ENCODE measurements at places on chromosomes 11 and 22.

- DNase-seq: no peak
These were observed 3.3 kb downstream of the TECTA start for GRCh38 chr11:121104312-121104762.

DNA sequence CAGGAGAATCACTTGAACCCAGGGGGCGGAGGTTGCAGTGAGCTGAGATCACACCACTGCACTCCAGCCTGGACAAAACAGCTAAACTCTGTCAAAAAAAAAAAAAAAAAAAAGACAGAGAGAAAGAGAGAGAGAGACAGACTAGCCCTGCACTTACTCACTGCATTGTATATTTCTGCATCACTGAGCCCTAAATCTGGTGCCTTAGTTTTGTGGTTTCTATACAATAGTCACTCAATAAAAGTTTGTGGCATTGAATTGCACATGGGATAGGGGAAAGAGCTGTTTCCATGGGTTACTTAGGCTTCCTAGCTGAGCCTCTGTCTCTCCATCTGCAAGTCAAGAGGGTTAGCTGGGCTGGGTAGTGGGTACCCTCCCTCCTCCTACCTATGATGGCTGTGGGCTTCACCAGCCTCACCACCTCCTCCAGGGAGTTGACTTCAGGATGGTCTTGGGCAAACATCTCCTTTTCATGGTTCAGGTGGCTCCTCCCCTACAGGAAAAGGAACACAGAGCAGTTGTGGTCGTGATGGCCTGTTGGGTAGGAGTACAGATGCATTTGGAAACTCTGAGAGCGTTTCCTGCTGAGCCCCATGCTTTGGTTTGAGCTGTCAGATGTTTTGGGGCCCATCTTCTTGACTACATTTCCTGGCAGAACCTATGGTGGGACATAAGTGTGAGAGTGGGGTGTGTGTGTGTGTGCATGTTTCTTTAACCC, 73.2 kb downstream of the CCDC81 start:
- DNase-seq: no peak

DNA sequence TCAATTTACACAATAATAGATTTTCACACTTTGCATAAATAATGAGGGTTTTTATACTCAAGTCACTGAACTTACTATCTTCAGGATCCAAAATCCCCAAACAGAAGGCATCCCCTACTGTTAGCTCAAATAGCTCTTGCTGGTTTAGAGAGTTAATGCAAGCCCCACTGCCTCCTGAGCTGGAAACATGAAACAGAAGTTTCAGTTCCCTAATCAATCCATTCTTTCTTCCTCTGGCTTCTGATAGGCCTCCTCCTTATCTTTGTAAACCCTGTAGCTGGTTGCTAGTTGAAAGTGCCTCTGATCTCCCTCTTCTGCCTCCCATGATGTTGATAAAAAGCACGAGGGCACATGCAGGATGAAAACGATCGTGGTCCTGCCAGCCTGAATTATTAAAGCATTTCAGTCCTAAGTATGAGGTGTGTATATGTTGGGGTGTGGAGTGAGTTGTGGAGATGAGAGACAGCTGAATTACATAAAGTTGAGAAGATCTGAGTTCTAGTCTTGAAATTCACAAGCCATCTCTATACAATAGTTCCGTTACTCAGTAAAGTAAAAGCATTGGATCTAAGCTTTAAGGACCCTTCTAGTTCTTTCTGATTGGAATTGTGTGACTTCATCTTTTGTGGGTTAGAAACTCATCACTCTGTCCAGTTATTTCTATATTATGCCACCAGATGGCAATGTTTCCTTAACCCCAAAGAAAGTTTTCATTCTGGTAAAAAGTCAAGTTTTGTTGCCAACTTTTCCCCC, 35.0 kb upstream of the EHF start:
- DNase-seq: no peak

DNA sequence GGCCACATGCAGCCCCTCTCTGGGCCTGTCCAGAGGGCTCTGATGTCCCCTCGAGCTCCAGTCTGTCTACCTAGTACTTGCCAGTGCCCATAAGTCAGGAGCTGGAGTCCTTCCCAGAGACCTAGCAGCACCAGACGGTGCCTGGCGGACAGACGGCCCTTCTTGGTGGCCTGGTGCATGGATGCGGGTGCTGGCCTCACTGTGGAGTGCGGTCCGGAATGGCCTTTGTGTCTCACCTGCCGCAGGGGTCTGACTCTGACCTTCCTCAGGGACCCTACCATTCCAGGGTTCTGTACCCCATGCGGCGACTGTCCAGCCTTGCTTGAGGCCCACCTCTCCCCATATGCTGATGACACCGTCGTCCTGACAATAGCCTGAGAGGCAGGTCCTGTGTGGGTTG, 29.4 kb upstream of the SMIM38 start:
- no peak for DNase-seq

GRCh38 chr11:77457340-77457739, 16.6 kb downstream of the PAK1 start:
- no peak for DNase-seq

DNA sequence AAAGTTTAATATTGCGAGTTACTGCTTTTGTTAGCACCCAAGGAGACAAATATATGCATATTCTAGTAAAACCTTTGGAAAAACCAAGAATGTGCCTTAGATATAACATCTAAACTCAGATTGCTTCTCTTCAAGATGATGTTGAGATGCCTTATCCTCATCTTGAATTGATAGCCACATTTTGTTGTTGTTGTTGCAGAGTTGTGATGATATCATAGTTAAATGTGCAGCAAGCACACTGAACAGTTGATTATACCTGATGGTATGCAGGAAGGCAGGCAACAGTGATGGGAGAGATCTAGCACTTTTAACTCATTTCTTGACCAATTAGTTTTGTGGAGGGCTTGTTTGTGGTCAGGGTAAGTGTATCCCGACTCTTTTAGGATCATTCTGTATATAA, 48.0 kb downstream of the KDM2A start:
- no peak for DNase-seq

DNA sequence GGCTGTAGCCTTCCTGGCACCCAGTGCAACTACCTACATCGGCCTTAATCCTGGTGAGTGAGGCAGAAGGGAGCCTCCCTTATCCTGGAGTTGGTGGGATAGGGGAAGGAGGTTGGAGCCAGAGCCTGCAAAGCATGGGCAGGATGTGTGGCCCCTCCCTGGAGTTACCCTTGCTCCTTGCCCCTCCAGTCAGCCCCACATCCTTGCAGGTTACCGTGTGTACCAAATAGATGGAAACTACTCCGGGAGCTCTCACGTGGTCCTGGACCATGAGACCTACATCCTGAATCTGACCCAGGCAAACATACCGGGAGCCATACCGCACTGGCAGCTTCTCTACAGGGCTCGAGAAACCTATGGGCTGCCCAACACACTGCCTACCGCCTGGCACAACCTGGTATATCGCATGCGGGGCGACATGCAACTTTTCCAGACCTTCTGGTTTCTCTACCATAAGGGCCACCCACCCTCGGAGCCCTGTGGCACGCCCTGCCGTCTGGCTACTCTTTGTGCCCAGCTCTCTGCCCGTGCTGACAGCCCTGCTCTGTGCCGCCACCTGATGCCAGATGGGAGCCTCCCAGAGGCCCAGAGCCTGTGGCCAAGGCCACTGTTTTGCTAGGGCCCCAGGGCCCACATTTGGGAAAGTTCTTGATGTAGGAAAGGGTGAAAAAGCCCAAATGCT, 3.9 kb downstream of the SMPD1 start:
- DNase-seq: no peak

DNA sequence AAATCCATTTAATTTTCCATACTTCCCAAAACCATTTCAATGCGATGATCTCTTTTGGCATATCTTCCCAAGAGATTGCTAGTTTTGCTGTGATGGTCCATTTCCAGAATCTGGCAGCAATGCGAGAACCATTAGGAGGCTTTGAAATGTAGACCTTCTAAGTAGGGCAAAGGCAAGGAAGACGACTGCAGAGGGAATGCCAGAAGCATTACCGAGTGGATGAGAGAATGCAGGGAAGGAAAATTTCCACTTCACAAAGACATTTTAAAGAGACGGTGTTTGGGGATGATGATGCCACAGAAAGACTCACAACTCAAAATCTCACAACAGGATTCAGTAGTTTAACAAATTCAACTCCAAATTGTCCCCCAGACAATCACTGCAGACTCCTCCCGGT, 471 bp upstream of the CEP126 start:
- no peak for DNase-seq

- no peak for DNase-seq
These were observed 131.3 kb downstream of the KCNC1 start for GRCh38 chr11:17865765-17866428.

- DNase-seq: no peak
These were observed 441 bp upstream of the RPS6KA4 start for GRCh38 chr11:64358536-64358906.

- no peak for DNase-seq
These were observed 29.6 kb downstream of the SOX6 start for GRCh38 chr11:16326679-16327297.

DNA sequence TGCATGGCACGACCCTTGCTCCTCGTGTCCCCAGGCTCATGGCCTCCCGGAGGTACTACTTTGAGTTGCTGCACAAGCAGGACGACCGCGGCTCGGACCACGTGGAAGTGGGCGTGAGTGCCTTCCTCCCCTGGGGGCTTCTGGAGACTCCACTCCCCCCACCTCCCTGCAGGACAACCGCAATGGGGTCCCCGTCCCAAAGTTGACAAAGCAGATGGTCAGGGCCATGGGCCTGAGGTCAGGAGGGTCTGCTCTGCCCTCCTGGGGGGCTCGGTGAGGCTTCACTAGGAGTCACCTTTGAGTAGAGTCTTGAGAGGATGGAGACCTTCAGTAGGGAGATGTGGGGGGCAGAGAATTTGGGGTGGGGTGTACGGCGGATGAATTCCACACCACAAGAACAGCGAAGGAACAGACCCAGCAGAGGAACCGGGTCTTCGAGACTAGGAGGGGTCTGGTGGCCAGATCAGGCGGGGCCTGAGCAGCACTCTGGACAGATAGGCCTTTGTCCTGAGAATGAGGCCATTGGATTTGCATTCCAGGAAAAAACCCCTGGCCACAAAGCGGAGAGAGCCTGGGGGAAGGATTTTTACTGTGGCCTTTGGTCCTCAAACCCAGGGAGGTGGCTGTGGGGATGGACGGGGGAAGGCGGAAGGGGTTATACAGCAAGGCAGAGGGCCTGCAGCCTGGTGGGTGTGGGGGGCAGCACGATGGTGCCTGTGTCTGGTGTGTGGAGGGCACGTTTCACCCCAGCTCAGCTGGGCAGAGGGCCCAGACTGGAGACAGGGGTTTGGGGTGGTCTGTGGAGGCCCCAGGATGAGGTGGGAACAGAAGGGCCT, 4.6 kb downstream of the B4GALNT4 start:
- no peak for DNase-seq

GRCh38 chr11:75898871-75899270, 83.9 kb downstream of the UVRAG start:
- no peak for DNase-seq

DNA sequence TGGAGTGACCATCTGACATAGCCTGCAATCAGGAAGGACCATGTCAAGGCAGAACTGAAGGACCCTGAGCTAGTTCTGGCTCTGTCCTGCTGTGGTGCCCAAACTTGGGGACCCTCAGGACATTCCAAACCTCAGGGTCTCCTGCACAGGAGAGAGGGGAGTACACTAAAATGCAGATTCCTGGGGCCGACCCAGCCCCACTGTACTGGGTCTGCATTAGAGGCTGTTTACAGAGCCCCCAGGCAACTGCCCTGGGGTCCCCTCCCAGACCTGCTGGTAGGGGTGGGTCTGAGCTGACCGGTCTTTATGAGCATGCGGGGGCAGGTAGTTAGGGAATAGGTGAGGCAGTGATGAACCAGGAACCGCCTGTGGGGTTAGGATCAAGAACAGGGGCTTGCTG, 6.8 kb downstream of the TRPM5 start:
- no peak for DNase-seq

DNA sequence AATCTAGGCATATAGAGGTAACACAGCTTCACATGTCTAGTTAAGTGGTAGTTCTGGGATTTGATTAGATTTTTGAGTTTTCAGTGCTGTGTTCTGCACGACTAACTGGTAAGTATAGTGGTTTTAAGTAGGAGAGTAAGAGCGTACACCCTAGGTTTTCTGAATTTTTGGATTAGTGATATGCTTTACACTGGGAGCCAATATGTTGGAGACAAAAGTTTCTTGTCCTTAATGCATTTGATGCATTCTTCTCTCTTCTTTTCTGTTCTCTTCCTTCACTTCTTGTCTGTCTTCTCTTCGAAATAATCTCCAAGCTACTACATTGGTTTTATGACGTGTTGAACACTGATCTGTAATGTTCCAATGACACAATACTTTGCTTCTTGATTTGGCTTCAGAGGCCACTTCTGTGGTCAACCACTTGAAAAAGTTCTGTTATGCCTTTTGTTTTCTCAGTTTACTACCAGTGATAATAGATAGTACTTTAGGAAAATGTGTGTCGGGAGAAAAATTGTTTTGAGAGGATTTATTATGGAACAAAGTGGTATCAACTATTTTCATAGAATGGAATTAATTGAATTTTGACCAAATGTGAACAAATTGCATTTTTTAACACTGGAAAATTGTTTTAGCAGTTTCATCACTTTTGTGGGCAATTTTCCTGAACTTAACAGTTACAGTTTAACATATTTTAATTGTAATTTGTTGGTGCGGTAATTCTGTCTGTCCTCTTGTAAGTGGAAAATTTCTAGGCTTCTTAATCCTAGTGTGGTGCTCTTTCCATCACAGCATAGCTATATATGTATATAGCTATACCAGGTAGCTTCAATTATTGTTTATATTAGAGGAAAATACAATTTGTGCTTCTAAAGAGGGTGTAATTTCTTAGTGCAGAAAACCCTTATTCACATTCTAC, 2.6 kb downstream of the PDE3B start:
- DNase-seq: no peak

DNA sequence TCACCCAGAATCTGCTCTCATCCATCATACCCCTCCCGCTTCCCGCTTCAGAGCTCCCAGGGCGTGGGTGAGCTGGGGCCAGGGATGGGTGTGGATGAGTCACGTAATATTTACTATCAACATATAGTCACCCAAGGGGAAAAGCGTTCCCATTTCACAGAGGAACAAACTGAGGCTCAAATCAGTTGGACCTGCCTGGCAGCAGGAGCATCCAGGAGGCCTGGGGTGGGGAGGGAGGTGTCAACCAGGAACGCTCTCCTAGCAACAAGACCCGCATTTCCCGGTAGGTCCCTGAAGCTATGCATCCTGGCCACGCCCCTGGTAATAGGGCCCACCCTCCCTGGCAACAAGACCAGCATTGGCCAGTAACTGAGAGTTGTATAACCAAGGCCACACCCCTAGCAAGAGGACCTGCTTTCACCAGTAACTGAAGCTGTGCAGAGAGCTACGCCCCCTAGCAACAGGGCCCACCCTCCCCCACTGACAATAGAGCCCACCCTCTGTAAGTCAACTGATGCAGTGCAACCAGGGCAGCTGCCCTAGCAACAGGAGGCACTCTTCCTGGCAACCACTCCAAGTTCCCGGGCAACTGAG, 32.7 kb upstream of the TXNRD2 start:
- no peak for DNase-seq

GRCh38 chr22:36445158-36445668, 36.2 kb downstream of the TXN2 start:
- DNase-seq: no peak

- no peak for DNase-seq
These were observed 68.1 kb downstream of the PPP6R3 start for GRCh38 chr11:68528630-68529029.
